ENCODE measurements at places on chromosomes 5 and 9. TPM values are rescaled to one million over a fixed set of nuclear protein-coding genes. Genes with fewer than 3 reads are reported as not detected.

DNA sequence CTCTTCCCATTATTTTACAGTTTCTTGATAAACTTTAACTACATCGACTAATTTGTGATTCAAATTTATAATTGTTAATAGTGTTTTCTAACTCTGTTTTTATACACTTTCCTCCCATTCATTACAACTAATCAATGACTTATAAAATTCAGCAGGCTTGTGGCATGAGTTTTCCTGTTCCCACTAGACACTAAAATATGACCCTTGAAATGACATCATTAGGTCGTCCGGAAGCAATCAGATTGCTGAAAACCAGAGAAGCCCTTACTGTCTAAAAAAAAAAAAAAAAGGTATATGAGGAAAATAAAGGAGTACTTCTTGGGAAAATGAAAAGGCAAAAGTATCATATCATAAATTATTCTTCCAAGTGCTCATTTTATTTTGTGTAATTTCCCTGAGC, 553.7 kb downstream of the ZNF608 start:
- DNase-seq = no peak

- no peak for DNase-seq
Observed at GRCh38 chr9:118230329-118230728, 526.1 kb downstream of the TLR4 start.

GRCh38 chr9:95189251-95190098, 128.0 kb downstream of the FANCC start:
- no peak for DNase-seq

CNTFR gene
- not detected for total RNA-seq

DNA sequence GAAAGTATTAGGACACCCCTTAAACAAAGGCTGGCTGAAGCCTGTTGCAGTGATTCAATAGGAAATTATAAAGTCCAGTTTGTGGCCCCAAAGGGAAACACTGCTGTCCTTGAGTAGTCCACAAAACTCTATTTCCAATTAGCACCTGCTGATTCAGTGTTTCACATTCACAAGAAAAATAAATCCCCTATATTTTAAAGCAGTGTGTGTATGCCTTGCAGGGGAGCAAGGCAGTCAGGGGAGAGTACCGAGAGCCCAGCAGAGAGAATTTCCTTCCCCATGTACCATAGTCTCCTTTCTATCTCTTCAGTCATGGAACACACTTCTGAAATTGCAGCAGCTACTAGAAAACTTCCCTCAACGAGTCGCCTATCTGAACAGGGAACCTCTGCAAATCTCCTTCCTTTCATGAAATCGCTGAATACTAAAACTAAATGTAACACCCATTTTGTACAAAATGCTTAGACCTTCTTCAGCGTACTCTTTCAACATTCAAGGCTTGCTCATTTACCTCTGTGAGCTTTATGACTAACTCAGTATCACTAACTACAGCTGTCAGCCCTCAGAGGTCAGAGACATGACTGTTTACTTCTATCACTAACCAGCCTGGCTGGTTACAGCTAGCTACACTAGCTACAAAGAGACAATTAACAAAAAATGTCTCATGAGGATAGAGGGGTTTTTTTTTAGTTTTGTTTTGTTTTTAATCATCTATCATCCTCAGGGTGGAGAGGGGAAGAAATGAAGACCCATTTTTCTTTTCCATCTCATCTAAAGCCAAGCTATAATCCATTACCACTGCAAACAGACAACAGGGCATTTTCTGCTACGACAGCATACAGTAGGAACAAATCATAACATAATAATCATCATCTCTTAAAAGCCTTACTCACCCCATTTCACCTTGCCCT, 188.7 kb downstream of the EBF1 start:
- no peak for DNase-seq

DNA sequence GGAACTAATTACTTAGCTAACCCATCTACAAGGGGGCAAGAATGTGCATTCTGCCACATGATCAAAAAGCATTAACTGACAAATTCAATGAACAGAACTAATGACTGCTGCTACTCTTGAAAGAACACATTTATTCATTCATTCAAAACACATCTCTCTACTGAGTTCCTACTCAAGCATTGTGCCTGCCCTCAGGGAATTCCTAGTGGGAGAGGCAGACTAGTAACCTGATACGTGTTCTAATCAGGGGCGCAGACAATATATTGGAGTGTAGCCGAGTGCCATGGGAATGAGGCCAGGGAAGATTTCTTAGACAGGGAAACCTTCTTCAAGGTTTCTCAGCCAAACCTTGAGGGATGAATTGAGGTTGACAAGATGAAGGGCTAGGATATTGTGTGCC, 56.7 kb upstream of the PAPPA start:
- no peak for DNase-seq

DNA sequence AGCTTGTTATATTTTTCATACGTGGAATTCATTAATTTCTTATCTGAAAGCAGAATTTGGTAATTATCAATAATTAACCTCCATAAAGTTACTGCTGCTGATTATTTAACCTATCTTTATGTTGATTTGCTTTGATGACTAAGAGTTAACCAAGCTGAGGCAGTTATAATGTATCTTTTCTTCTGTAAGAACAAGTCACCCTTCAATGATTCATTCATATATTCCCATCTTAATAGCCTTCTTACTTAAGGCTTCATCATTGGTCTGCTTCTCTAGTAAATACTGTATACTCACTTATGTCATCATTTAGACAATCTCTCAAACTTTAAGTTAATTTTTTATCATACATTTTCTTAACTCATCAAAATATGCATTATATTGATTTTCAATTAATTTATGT, 592.2 kb downstream of the ANXA1 start:
- peak; percentile 11 for DNase-seq

- DNase-seq = no peak
Observed at GRCh38 chr5:88952344-88952743, 69.4 kb upstream of the MEF2C start.

DNA sequence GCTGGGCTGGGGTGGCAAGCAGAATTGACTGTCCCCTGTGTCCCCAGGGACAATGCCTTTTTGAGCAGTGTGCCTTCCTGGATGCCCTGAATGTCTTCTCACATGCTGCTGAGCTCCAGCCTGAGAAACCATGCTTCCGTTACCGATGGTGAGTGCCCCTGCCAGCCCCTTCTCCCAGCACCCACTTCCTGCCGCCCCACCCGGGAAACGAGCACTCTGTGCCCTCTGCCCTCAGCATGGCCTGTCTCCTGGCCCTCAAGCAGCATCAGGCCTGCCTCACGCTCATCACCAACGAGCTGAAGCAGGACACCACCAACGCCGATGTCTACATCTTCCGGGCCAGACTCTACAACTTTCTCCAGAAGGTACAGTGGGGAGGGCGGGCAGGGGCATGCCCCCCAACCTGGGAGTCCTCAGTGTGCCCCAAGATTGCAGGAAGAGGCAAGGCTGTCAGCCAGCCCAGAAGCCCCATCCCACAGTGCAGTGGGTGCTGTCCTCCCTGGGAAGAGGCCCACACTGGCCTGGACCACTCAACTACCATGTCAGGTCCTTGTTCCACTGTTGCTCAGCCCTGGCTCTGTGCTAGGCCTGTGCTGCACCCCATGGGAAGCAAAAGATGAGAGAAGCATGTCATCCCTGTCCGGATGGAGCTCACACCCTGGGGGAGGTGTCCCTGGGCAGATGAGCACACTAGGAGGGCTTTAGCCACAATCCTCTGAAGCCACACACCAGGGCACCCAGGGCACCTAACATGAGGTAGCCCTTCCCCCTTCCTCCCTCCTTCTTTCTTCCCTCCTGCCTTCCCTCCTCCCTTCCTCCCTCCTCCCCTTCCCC, 4.4 kb downstream of the TTC16 start:
- DNase-seq = no peak

DNA sequence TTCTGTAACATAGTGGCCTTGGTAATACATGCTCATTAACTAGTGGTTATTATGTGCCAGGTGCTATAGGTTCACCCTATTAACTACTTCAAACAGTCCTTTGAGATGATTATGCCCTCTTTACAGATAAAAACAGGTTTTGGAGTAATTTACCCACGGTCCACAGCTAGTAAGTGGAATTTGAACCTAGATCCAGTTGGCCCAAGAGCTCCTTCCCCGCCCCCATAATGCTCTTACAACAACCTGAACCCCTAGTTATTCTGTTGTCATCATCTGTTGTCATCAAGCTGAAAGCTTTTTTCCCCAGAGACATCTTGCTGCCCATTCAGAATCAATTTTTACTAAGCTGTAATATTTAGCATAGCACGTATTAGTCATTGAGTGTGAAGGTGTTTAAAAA, 23.2 kb downstream of the XPA start:
- no peak for DNase-seq

GRCh38 chr9:14903040-14903439, 7.2 kb downstream of the FREM1 start:
- DNase-seq = no peak

Data from Caki2 (cell line).